ENCODE measurements at places on chromosomes 3 and 15.

- no peak for DNase-seq
These were observed 656.4 kb downstream of the MECOM start for GRCh38 chr3:169007145-169007544.

- no peak for DNase-seq
These were observed 222.7 kb downstream of the MTHFS start for GRCh38 chr15:79674124-79674465.

GRCh38 chr3:49724586-49724985 lies 835 bp upstream of the GMPPB start:
- no peak for DNase-seq

DNA sequence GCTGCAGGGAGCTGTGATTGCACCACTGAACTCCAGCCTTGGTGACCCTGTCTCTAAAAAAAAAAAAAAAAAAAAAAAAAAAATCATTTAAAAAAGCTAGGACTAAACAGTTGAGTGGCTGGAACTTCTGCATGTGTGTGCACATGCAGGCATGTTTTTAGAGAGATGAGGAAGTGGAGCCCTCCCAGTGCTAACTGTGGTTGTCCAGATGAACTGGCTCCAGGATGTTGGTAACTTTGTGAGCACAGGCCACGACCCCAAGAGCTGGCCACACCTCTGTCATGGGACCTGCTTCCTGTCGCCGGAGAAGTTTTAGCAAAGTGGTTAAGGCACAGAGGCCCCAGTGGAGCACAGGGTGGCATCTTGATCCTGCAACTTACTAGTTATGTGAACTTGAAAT lies 27.0 kb downstream of the CHCHD6 start:
- no peak for DNase-seq

GRCh38 chr15:93360976-93361375 lies 272.0 kb upstream of the RGMA start:
- DNase-seq, result no peak

GRCh38 chr15:80606511-80607071 lies 88.5 kb upstream of the ABHD17C start:
- no peak for DNase-seq

DNA sequence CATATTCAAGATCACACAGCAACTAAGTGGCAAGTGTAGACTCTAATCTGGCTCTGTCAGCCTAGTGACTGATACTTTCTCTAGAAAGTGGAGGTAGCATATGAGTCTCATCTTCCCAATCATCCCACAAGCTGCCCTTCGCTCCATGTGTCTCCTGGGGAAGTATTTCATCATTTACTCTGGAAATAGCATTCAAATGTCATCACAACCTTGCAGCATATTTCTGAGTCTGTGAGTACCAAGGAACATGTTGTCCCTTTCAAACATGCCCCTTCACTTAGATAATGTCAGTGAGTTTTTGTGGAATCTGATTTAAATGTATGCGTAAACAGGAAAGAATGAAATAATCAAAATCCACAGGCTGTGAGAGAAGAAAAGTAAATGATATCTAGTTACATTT lies 322.9 kb downstream of the SLC9A9 start:
- DNase-seq, result no peak

GRCh38 chr3:170762064-170762463 lies 107.9 kb downstream of the RPL22L1 start:
- DNase-seq, result no peak

GRCh38 chr15:46713045-46713444 lies 1004.3 kb upstream of the SEMA6D start:
- DNase-seq, result no peak

GRCh38 chr3:159245871-159246270 lies 444.0 kb downstream of the MFSD1 start:
- no peak for DNase-seq

DNA sequence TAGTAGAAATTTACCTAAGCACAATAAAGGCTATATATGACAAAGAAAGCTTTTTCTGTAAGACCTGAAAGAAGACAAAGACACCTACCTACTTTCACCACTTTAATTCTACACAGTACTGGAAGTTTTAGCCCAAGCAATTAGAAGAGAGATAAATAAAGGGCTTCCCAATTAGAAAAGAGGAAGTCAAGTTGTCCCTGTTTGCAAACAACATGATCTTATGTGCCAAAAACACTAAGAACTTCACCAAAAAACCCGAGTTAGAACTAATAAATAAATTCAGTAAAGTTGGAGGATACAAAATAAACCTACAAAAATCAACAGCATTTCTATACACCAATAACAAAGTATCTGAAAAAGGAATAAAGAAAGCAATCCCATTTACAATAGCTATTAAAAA lies 190.9 kb downstream of the NR2F2 start:
- DNase-seq, result no peak

DNA sequence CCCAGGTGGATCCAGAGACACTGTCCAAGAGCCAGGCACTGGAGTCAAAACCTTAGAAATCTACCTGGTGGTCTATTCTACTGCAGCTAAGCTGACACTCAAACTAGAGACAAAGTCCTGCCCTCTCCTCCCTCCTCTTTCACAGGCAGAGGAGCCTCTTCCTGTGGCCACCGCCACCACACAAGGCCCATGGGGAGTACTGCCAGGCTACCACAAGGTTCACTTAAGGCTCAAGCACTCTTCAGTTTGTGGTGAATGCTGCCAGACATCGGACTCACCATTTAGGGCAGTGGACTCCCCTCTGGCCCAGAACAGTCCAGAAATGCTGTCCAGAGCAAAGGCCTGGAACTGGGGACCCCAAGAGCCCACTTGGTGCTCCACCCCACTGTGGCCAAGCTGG lies 160.9 kb downstream of the ADAMTS17 start:
- no peak for DNase-seq

DNA sequence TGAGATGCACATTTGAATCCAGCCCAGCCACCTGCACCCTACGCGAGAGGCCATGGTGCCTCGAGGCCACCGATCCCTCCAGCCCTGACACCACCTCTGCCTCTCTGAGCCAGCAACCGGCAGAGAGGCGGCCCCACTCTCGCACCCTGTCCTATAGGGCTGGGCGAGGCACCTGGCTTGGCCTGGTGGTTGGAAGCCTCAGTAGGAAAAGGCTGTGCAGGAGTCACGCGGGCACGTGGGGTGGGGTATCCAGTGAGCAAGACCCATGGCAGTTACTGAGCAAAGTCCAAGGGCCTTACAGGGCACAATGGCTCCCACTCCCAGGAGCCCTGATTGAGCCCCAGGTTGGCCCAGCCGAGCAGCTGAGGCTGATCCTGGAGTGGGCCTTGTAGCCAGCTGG lies 12.4 kb upstream of the DUSP7 start:
- DNase-seq, result no peak

GRCh38 chr15:81161160-81161673 lies 27.1 kb downstream of the CFAP161 start:
- no peak for DNase-seq

DNA sequence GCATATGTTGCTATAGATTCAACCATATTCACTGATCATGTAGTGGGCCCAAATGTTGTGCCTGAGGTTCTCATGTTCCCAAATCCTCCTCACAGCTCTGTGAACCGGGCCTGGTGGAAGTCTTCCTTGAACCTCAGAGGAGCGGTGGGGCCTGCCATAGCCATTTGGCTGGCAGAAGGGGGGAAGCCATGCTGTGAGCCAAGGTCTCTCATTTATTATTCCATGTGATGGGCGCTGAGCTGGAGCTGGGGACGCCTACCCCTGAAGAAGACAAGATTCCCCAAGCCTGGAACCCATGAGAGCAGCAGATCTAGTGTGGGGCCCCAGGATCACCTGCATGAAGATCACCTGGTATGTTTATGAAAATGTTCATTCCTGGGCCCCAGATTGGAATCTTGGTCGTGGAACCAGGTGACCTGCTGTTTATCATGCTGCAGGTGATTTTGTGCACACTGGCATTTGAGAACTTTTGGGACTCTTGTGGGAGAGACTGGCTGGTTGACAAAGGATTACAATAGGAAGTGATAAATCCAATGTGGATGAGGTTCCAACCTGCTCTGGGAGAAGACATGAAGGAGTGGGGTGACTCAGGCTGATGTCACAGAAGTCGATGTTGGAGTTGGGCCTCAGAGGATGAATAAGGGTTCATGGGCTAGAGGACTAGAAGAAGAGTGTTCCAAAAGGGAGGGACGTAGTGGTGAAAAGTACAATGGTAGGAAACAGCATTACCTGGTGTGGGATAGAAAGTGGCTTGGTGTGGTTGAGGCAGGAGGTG lies 102.1 kb downstream of the ASB7 start:
- no peak for DNase-seq

DNA sequence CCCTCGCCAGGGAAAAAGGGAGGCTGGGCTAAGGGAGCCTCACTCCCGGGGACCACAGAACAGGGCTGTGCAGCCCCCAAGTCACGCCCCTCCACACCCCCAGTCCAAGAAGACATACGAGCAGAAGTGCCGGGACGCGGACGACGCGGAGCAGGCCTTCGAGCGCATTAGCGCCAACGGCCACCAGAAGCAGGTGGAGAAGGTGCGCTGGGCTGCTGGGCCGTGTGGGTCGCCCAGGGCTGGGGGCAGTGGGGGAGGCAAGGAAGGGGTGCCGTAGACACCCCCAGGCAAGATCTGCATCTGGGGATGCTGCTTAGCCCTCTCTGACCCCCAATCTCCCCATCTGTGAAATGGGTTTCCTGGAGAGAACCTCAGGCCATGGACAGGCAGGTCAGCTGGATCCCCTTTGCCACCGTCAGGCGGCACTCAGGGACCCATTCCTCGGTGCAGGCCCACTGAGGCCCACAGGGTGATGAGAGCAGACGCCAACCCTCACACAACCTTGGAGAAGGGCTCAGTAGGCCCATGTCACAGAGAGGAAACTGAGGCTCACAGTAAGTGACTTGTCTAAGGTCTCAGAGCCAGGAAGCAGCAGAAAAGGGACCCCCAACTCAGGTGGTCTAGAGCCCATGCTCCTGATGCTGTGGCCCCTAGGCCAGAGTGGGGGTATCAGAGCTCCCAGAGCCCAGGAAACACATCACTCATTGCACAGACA lies 33.7 kb downstream of the PSTPIP1 start:
- no peak for DNase-seq

DNA sequence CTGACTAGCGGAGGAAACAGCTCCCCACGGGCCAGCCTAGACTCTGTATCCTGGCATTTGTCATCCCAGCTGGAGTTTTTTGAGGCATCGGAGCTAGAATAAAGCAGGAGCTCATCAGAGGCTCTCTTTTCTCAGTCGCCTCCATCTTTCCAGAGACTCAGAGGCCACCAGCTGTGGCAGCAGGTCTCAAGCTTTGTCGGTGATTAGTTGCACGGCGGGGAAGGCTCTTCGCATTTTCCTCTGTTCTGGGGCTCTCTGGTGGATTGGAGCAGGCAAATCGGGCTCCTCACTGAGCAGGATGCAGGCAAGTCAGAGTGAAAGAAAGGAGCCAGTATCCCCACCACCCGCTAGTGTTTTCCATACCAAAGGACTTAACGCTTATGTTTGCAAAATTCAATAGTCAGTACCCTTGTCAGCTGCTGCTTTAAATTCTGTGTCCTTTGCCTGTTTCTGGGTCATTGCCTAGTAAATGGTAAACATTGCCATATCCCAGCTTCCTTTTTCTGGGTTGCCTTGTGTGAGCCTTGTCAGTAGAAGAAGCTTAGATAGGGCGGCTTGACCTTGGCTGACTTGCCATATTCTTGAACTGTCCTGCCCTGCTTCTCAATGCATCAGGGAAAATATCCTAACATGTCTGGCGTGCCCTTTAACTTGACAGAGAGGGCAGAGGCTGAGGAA lies 127.1 kb downstream of the PTPRG start:
- DNase-seq, result no peak

DNA sequence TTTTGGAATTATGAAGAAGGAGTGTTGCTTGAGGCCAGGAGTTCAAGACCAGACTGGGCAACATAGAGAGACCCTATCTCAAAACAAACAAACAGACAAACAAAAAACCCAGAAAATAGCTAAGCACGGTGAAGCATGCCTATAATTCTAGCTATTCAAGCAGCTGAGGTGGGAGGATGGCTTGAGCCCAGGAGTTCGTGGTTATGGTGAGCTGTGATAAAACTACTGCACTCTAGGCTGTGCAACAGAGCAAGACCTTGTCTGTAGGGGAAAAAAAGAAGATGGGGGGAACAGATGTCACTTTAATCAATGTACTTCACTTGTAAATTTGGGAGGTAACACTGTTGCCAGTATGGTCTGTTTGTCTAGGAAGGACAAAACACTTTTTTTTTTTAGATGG lies 18.7 kb upstream of the EOMES start:
- DNase-seq, result no peak

DNA sequence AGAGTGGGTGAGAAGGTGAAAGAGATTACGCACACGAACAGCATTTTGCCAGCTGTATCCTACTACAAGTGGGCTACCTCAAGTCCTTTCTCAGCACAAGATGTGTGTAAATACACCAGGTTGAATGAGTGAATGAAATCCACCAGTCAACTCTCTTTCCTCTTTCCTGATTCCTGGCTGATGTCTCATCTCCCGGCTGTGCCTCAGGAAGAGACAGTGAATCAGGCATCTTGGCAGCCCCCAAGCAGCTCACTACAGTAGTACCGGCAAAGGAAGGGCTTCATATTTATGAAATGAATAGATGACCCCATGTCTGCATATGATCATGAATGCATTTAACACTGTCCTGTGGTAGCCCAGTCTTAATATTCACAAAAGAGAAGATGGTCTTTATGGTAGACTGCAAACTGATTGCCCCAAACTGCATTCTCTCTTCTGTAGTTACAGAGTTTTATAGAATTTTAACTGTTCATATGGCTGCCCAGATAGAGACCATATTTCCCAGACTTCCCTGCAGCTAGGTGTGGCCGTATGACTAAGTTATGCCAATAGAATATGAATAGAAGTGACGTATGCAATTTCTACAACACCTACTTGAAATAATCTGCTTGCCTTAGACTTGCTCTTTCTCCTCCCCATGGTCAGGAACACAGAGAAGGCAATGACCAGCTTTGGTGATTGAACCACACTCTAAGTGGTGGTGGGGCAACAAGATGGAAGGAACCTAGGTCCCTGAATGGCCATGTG lies 22.7 kb downstream of the MGLL start:
- no peak for DNase-seq

GRCh38 chr15:69328739-69329138 lies 30.0 kb downstream of the PAQR5 start:
- no peak for DNase-seq

- no peak for DNase-seq
These were observed 152.8 kb downstream of the UACA start for GRCh38 chr15:70610541-70610940.

GRCh38 chr3:197521277-197522182 lies 34.2 kb downstream of the BDH1 start:
- no peak for DNase-seq

DNA sequence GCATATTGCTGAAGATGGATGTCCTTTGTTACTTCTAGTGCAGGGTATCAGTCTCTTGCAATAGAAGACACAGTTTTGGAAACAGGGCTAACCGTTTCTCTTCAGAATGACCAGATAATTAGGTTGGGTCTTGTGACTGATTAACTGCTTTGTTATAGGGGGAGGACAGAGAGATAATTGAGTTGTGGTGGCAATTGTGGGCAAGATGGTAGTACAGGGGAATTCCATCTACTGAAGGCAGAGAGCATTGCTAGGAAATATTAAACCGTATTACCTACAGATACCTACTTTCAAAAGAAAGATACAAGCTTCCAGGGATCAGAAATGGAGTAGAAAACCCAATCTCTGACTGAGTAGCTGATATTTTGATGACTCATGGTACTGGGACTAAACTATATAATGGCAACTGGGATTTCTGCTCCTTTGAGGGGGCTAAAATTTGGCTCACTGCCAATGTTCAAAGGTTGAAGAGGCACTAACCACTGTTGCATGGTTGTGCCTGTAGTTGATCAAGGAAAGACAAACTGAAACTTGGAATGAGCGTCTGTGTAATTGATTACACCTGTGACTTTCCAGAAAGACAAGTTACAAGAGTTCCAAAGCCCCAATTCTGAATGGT lies 4.2 kb downstream of the PRR23B start:
- no peak for DNase-seq
